ENCODE measurements at places on chromosomes 6 and 20.

DNA sequence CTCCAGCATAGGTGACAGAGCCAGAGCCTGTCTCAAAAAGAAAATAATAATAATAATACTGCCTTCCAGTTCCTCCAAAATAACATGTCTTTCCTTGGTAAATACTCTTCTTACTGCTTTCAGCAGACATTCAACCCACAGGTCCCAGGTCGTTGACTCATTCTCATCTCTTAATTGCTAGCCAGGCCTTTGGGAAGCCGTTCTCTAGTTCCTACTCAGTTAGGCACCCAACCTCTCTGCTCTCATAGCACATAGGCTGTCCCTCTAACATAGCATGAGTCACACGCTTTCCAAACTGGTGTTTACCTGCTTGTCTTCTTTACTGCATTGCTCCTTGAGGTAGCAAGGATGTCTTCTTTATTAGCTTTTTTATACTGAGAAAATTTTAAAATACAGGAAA, 98.8 kb downstream of the LAMA2 start:
- DNase-seq = no peak

DNA sequence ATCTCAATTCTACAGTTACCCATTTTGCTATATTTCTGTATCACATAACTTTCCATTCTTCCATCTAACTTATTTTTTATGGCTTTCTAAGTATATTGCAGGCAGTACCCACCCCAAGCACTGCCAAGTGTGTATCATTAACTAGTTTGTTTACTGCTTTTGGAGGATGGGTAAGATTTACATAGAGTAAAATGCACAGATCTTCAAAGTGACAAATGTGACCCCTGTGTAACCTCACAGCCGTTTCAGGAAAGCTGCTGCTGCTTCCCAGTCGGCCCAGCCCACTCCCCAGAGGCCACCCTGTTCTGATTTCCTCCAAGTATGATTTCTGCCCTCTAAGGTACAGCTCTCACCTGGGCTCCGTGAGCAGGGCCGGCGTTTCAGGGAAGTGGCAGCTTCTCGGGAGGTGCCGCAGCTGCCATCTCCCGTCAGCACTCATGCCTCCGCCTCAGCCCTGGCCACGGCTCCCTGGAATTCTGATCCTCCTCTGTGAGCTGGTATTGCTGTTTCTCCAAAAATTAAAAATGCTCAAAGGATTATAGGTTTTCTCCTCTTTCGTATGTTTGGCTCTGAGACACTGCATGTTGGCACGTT, 15.0 kb upstream of the MAP1LC3A start:
- DNase-seq = no peak

GRCh38 chr6:44133003-44133931, 5.9 kb downstream of the TMEM63B start:
- peak; percentile 84 for DNase-seq

- DNase-seq = no peak
These were observed 95.1 kb downstream of the FUT9 start for GRCh38 chr6:96110878-96111277.

- DNase-seq = no peak
These were observed 6.3 kb downstream of the GABRR2 start for GRCh38 chr6:89308525-89309395.

DNA sequence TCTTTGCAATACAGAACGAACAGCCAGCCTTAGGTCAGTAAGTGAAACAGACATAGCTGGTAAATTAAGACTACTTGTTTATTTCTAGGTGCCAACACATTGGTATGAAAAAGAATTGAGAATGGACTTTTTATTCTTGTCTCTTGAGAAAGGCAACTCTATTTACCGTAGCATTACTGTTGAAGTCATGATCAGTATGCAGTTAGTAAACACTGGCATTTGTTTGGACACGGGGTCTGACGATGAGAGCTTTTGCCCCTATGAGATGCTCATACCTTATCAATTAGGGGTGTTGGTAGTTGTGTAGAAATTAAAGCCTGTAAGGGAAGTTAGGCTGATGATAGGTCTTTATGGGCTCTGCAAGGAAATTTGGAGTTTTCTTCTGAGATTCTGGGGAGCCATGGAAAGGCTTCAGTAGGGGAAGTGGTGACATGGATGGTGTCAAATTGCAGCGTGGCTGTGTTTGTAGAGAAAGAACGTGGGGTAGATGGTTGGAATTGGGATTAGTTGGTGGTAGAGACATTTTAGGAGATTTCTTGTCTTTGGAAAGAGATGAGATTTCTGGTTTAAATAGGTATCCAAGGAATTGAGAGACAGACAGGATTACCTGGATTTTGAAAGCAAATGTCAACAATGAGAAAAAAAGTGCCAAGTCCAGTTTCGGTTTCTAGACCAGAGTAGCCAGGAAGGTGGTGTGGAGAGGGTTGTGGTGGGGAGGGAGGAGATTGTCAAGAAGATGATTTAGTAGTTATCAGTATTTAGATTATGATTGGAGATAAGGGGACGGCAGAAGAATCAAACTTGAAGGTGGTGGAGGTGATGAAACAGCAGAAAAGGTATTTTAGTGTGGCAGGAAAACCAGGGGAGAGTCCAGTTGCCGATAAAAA, 116.6 kb downstream of the JARID2 start:
- no peak for DNase-seq

DNA sequence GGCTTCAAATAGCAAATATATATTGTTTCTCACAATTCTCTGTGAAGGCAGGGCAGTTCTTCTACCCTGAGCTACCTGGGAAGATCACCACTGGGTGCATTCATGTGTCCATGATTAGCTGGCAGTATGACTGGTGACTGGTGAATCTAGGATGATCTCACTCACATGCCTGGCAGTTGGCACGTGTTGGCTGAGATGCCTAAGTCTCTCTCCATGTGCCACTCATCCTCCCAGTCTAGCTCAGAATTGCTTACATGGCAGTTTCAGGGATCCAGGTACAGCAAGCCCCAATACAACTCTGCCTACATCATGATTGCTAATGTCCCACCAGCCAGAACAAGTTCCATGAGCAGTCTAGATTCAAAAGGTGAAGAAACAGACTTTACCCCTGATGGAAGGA, 346.8 kb upstream of the CNR1 start:
- DNase-seq = no peak

GRCh38 chr6:9252799-9253198, 817.5 kb upstream of the SLC35B3 start:
- DNase-seq = no peak

GRCh38 chr6:94785514-94785913, 791.8 kb upstream of the MANEA start:
- no peak for DNase-seq

DNA sequence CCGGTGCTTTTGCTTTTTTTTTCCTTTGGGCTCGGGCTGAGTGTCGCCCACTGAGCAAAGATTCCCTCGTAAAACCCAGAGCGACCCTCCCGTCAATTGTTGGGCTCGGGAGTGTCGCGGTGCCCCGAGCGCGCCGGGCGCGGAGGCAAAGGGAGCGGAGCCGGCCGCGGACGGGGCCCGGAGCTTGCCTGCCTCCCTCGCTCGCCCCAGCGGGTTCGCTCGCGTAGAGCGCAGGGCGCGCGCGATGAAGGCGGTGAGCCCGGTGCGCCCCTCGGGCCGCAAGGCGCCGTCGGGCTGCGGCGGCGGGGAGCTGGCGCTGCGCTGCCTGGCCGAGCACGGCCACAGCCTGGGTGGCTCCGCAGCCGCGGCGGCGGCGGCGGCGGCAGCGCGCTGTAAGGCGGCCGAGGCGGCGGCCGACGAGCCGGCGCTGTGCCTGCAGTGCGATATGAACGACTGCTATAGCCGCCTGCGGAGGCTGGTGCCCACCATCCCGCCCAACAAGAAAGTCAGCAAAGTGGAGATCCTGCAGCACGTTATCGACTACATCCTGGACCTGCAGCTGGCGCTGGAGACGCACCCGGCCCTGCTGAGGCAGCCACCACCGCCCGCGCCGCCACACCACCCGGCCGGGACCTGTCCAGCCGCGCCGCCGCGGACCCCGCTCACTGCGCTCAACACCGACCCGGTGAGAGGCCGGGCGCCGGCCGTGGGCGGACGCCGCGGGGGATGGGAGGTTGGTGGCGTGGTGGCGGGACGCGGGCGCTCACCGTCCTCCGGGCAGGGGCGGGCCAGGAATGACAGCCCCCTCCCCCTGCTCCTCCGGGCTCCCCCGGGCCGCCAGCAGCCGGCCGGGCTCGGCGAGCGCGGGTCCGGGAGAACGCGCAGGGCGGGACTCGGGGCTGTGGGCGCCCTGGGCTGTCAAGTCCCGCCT, 606 bp downstream of the ID4 start:
- DNase-seq = peak; percentile 53

DNA sequence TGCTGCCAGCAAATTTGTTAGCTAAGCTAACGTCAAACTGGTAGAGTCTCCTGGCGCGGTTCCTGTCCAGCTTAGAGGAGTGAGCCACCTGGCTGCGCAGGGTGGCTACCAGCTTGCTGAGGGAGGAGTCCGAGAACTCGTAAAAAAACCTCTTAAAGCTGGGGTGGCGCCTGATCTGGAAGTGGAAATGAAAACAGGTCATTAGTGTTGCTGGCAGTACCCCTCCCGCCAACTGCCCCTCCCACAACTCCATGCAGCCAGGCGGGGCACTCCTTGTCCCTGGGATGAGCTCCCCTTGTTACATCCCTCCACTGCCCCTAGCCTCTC, 17.3 kb downstream of the BNIP5 start:
- no peak for DNase-seq

DNA sequence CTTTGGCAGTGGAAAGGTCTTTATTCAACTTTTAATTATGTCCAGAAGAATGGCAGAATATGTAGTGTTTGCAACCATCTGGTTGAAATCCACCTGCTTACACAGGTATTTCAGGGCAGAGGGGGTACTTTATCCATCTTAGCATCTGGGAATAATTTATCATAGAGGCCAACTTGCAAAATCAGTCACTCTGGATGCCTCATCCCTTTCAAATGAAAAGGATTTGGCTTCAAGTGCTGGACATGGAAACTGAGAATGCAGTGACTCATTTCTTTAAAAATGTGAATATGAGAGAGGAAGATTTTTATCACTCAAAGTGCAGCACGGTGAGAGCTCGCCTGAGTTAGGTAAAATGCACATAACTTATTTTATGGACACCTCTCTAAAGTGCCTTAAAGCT, 758.3 kb downstream of the KIF16B start:
- DNase-seq = no peak

Data from hepatic stellate cell (primary cell).